ENCODE measurements at places on chromosomes 2 and 18.

DNA sequence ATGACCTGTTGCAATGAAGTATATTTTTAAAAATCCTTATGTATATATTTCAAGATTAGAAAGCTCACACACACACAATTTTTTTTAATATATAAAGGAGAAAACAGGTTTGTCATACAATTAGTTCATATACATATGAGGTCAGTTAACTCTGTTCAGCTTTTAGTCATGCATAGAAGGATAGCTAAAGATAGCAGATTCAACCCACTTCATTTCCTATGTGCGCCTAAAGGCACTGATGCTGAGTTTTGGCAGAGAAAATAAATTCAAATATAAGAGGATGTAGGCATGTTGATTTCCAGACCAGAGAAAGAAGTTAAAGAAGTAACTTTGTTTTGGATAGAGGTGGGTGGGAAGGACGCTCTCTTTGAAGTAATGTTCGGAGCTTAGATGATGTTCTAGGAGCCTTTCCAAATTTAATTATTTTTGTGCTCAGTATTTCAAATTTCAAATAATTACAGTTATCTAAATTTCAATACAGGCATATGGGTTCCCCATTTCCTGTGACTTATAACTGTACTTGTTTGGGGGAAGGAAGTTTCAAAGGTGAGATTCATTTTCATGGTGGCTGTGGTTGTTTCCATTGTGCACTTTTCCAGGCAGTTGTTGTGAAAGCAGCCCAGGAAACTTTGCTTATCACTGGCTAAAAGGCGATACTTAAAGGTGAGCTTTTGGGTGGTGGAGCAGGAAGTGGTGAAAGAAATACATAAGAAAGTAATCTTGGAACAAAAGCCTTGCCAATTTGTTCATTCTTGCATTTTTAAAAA lies 523.4 kb upstream of the FANCL start:
- no peak for DNase-seq

DNA sequence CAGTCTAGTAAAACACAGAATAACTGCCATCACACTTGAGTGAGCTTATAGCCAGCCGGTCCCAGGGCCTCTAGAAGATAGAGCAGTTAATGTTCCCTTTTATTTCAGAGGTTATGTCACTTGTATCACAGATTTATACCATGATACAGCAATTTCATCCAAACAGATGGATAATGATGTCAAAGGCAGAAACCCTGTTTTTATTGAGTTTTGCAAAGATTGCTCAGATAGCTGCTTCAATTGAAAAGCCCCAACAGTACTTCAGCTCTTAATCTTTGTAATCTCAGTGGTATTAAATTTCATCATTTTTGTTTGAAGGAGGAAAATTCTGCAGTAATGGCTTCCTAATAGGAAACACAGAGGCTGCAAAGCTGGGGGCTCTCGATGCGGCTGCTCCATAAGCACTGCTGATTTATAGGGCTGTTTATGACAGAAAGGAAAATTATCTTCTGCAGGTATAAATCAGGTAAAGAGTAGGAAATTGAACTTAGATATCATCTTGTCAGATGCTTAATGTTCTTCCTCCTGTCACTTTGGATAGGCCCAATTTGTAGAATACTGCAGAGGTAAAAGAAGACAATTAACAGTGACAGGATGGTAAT lies 112.3 kb downstream of the LNPK start:
- no peak for DNase-seq

DNA sequence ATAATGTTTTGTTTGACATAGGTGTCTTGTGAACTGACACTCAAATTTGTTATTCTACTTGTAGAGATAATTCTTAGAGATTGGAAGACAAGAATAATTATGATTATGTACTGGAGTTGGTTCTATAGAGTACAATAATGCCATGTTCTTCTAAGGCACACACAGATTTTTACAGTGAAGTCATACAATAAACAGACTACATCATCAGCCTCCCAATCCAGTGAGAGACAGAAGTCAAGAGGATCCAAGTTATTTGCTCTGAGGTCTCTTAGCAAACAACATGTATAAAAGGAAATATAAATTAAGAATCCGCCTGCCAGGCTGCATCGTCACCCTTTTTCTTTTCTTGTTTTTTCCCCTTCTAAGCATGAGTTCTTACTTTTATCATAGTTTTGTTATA lies 613.5 kb upstream of the SETBP1 start:
- DNase-seq = no peak

- DNase-seq = no peak
Measured at GRCh38 chr2:120775194-120775593, 39.5 kb downstream of the GLI2 start.

DNA sequence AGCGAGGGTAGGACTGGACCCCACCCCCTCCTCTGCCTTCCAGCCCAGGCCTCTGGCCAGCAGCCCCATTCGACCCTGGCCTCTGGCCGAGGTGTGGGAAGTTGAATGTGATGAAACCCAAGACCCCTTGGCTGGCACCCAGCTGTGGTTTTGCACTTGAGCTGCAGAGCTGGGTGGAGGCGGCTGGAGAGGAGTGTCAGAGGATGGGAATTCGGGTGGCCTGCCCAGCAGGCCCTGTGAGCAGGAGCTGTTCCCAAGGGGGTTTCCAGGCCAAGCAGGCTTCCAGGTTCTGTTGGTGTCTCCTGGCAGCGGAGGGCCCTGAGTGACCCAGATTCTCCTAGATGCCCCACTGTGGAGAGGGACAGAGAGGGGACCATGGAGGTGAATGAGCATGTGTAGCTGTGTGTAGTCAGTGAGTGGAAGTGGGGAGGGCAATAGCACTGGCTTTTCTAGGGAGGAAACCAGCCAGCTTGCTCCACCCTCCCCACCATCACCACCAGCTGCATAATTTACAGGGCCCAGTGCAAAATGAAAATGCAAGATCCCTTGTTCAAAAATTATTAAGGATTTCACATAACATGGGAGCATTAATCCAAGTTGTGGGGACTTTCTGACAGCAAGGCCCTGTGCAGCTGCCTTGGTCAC lies 172.2 kb upstream of the HAAO start:
- peak; percentile 94 for DNase-seq

GRCh38 chr2:191266201-191266600 lies 21.0 kb downstream of the MYO1B start:
- DNase-seq = peak; percentile 74

DNA sequence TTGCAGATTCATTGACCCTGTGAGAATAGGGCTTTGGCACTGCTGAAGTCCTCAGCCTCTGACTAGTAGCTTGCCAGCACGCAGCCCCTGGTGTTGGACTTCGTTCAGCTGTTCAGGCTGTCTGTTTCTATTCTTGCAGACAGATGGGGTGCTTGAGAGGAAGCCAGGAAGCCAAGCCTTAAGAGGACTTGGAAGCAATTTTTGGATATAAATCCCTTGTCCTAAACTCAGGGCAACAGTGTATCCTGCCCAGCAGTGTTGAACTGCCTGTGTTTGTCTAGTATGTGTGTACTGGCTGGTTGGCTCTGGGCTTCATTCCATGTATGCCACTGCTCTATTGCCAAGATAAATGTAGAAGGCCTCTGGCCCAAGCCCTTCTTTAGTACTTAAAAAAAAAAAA lies 108.6 kb downstream of the COMMD1 start:
- DNase-seq = peak; percentile 62

GRCh38 chr2:104969564-104969963 lies 68.3 kb upstream of the MRPS9 start:
- no peak for DNase-seq
